CD4-positive, alpha-beta T cell treated with Interleukin-4 for 1 hour (primary cell): ENCODE measurements at places on chromosomes 3 and 15.

DNA sequence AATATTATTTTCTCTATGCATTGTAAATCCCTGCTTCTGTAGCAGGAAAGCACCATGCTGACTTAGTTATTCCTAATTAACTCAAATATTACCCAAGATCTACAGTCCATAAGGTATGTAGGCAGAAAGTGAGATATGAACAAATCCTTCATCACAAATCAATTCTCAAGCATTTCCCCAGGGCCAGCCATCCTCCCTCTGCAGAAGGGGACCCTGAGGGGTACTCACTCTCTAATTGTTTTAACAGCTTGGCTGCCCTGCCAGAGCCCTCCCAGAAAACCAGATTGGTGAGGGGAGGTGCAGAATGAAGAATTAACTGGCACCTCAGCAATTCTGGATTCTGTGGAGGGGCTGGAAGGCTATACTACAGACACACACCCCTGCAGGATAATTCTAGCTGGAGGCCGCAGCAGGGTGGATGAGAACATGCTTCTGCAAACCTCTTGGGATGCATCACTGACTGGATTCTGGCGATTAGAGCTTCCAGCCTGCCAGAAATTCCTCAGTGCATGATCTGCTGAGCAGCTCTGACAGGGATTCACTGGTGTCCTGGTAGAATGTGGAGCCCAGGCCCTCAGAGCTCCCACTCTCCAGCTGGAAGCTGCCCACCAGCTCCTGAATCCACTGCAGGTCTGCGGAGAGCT is 88.6 kb upstream of the HERC1 start:
- no peak for DNase-seq

- peak; percentile 41 for DNase-seq
Measured at GRCh38 chr3:129974833-129975704, 549 bp downstream of the TRH start.

DNA sequence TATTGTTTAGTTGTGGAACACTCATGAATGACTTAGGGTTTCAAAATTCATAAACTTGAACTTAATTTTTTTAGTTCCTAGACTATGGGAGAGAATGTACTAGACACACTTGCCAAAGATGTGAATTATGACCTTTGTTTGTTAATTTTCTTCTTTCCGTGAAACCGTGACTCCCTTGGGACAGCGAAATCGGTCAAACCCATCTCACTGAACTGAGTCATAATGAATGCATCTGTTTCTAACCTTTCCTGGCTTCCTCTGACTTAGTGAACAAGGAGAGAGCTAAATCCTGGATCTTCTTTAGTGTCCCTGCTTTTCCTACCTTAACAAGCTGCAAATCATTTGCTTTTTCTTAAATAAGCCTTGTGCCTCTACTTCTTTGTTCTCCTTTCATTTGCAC is 85.5 kb downstream of the LARS2 start:
- DNase-seq = no peak

- peak; percentile 44 for DNase-seq
Measured at GRCh38 chr3:136818191-136818768, 646 bp upstream of the SLC35G2 start.
